ENCODE measurements at places on chromosomes 5 and 9.

- DNase-seq, result no peak
Observed at GRCh38 chr5:36301858-36302603, at the start of gene RANBP3L. TSS of gene RANBP3L (minus strand) at chr5:36301902. CDS start at chr5:36301416, 486 bp downstream.

DNA sequence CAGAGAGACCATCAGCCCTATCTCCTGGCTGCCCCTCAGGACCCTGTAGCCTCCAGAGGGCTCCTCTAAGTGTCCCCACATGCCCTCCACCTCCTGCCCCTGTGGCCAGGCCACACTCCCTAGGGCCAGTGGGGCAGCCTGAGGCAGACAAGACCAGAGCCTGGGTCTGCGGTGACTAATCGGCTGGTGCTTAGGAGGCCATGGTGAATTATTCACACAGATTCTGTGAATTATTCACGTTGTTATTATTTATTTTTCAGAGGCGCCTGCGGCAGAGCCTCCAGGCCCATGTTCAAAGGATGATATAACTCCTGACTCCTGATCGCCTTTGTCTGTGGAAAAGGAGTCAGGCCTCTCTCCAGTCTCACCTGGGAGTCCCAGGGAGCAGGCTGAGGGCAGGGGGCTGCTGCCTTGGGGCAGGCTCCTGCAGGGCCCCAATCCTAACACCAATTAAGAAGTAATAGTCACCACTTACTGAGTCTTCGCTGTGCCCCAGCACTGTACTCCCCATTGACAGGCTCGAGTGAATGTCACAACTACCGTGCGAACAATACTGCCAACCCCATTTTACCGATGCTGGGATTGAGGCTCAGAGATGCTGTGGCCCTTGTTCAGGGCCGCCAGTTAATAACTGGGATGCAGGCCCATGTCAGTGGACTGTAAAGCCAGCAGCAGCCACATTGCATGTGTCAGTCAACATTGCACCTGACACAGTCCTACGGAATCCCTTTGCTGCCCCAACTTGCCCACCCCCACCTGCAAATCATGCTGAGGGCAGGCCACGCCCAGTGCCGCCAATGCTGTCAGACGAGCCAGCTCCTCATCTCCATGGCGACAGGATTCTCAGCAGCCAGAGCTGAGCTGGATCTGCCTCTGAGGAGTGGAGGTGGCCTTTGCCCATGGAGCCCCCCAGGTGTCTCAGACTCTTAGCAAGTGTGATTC lies 94.9 kb downstream of the PCDH1 start:
- no peak for DNase-seq

DNA sequence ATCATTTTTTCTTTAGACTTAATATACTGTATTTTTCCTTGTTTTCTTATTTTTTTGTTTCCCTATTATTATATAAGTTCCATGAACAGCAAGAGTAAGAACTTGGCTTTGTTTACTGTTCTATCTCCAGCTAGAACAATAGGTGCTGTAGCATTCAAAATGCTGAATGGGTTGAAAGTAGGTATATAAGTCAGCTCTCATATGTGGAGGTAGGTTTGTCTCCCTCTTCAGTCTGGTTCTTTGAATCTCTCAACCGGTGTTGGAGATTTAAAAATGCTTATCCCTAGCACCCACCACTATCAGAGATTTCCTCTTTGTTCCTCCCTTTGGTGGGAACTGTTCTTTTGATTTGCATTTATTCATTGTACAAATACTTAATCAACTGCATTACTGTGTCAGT lies 87.5 kb upstream of the FSD1L start:
- no peak for DNase-seq

DNA sequence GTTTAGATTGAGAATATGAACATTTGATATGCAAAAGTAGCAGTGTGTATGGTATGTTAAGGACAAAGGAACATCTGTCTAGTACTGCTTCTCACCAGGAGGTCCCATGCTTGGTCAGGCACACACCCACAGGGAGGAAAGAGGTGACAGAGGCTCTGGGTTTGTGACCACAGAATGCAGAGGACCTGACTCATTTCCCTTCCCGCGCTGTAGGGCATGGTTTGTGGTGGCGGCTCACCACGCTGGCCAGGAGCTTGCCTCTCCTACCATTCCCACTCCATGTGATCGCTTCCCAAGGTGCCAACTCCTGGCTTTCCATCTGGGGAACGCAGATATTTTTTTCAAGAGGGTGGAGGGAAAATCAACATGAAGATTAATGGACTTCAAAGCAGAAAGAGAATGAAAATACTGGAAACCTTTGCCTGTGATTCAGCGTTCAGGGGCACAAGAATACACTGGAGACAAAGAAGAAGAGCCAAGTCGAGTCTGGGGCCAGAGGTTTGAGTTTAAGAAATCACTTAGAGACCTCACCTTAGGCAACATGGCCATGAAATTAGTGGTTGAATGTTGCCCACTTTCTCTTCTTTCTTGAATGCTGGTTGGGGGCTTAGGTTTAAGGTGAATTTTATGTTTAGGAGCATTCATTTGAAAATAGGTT lies 477.8 kb downstream of the CCDC171 start:
- DNase-seq, result peak; percentile 88

- DNase-seq, result no peak
Observed at GRCh38 chr5:54045077-54045792, 265.1 kb downstream of the ARL15 start.

- DNase-seq, result no peak
Observed at GRCh38 chr5:683551-684481, 9.3 kb downstream of the TPPP start.

- no peak for DNase-seq
Observed at GRCh38 chr5:139820606-139821005, 25.0 kb downstream of the PSD2 start.

DNA sequence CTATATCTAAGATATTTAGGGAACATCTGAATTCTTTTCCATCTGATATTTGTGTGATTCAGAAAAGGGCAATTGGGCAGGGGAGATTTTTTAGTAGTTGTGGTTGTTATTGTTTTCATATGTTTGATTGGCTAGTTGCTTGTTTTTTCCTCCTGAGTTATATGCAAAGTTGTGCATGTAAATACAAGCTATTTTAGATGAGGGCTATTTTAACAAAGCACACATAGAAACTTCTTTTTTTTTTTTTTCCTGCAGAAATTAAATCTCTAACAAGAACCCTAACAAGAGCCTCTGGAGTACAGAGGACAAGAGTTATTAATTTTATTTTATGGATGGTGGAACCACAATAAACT lies 559.1 kb downstream of the CETN3 start:
- DNase-seq, result no peak

DNA sequence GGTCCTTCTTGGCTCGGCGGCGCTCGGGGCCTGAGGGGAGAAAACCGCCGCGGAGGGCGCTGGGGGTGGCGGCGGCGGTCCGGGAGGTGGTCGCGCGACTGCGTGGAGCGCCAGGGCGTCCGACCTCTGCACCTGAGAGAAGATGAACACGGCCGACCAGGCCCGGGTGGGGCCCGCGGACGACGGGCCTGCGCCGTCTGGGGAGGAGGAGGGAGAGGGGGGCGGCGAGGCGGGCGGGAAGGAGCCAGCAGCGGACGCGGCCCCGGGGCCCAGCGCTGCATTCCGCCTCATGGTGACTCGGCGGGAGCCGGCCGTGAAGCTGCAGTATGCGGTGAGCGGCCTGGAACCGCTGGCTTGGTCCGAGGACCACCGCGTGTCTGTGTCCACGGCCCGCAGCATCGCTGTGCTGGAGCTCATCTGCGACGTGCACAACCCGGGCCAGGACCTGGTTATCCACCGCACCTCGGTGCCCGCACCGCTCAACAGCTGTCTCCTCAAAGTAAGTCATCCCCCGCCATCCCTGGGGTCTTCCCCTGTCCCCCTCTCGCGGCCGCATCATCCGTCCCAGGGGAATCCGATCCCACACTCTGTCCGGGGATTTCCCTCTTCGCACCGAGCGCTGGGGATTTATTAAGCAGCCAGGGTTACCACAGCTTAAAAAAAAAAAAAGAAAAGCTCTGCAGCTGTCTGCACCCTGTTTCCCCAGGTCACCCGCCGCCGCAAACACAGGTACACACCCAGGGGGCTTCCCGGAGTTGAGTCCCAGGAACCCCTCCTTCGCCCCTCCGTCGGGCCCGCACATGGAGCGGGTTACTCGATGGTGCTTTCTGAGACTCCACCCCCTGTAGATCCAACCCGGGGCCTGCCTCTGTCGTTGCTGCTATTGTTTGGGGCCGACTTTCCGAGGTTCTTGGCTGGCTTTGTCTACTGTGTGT lies at the start of gene GTF3C4:
Gene GTF3C4, plus strand, starts transcription at position 8 of the 935 bp plus-strand sequence. Its CDS starts 135 bp downstream, at position 143.
- peak; percentile 12 for DNase-seq

GRCh38 chr5:159322180-159322579 lies 8.1 kb downstream of the IL12B start:
- no peak for DNase-seq

- no peak for DNase-seq
Observed at GRCh38 chr9:91724609-91725505, 225.2 kb downstream of the ROR2 start.

- DNase-seq, result peak; percentile 18
Observed at GRCh38 chr5:9094582-9094981, 451.3 kb downstream of the SEMA5A start.

DNA sequence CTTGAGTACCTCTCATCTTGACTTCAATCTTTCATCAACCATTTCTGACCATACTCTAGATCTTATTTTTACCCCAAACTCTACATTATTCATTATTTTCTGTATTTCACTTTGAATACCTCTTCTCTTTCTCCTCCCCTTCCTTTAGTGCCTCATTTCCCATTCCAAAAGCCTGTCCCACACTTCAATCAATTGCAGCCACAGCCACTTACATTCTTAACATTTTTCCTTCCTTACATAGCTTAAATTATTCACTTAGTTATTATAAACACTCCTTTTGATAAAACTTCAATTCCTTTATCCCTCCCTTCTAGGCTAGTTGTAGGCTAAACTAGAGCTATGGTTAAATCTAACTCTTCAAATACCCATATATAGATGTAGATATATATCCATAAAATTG lies 344.0 kb downstream of the PRR16 start:
- DNase-seq, result no peak

GRCh38 chr5:56259002-56259511 lies 25.9 kb upstream of the ANKRD55 start:
- peak; percentile 95 for DNase-seq

Measured in HFFc6 (cell line).